Activated CD8-positive, alpha-beta memory T cell treated with anti-CD3 and anti-CD28 coated beads for 24 hours (primary cell): ENCODE measurements at places on chromosomes 3 and 15.

DNA sequence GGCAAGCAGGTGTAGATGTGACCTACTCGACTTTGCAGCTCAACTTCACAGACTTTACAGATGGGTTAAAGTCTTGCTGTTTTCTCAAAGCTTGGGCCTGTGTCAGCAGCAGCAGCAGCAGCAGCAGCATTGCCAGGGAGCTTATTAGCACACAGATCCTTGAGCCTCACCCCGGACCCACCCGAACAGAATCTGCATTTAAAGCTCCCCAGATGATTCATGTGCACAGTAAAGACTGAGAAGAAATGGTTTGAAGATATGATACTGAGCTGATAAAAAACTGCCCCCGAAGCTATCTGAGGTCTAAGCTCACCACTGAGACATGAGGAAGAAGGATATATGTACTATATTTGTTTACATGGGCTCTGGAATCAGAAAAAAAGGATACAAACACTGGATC lies 231.7 kb downstream of the ARPP21 start:
- no peak for DNase-seq

- no peak for DNase-seq
These were observed 404.6 kb downstream of the WDR72 start for GRCh38 chr15:53354874-53355273.

GRCh38 chr3:109136523-109136922 lies at the start of gene C3orf85:
TSS of gene C3orf85 (plus strand) at chr3:109136719. CDS start at chr3:109136848, 129 bp downstream.
- DNase-seq: no peak

GRCh38 chr15:71349336-71349735 lies 234.1 kb downstream of the THSD4 start:
- DNase-seq: no peak

DNA sequence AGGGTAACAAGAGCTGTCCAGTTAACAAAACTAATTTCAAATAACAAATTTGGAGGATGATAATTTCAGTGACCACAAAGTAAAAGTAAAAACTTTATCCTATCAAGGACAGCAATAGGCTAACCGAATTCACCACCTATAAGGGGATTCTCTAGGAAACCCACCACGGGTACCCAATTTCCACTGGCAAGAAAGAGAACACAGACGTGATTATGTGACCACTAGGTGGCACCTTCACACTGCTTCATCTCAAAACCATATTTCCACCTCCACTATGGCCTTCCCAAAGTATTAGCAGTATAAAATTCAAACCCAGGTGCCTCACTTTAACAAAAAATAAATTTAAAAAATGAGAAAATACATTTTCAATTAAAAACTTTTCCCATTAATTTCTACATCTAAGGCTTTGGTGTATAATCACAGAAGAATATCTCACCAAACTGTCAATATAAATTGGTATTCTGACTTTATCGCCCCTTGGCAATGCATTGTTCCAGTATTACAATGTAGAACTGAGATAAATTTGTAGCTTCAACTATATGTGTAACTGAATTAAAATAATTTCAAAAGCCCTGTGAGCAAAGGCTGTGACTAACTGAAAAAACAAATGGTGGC lies 96.5 kb downstream of the FSIP1 start:
- DNase-seq: no peak

DNA sequence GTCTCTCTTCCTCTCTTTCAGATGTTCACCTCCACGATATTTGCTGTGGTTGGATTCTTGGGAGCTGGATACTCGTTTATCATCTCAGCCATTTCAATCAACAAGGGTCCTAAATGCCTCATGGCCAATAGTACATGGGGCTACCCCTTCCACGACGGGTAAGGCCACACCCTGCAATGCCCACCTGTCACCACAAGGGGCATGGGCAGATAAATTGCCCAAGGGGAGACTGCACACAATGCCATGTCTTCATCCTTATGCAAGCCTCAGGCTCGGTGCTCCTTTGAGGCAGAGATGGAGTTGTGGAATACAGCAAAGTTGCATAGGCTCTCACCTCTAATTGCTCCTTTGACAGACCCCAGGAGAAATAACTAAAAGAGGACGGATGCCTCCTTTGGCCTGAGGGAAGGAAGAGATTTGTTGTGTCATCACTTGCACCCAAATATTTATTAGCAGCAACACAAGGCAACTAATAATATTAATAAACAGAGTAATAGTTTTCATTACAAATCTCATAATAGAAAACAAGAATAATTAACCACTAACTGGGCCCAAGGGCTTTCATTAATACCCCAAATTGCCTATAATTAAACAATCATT lies 13.2 kb downstream of the TM4SF4 start:
- peak; percentile 61 for DNase-seq

DNA sequence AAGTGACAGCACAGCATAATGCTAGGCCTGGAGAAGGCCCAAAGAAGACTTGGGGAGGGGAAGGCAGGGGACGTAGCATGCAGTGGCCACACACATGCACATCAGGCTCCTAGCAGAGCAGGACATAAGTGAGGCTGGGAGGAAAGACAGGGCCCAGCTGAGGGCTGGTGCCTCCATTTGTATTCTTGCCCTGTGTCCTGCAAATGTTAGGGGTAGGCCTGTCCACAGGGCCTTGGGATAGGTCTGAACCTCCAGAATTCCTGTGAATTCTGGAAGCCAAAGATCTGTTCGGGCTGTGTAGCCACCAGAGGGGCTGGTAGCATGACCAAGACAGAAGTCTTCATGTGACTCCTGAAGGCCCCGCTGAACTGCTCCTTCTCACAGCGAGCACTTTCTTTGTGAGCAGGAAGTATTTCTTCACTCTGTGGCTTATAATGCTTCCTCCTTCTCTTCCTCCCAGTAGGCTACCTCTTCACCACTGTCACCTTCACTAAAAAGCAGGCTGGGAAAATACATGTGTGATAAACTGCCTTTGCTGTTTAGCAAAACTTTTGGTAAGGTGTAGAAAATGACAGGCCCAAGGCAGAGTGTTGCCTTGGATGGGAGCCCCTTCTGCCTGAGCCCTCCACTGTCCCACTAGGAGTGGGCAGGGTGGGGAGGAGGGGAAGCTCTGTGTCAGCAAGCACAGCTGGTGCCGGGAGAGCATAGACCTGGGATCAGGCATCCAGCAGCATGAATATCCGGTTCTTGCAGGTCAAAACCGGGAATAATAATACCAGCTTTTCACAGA lies 8.4 kb downstream of the CERS3 start:
- DNase-seq: no peak

- no peak for DNase-seq
These were observed 59.4 kb downstream of the CDC25A start for GRCh38 chr3:48128774-48129173.

- no peak for DNase-seq
These were observed at the start of gene LOXL1 for GRCh38 chr15:73926219-73927002. TSS of gene LOXL1 (plus strand) at chr15:73926462. CDS start at chr15:73926784, 322 bp downstream.

DNA sequence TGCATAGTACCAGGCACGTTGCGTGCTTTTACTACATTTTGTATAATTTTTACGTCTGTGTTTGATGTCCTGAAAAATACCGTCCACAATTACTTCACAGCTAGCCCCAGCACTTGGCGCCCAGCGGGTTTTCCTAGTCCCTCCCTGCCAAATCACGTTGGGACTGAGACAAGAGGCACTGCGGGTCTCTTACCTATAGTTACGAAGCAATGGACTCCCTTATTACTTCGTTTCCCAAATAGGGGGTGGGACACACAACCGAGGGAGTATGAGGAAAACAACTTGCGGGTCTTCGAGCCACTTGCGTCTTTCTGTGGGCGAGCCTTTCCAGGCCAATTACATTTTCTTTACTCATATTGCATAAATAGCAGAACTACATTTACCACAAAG lies 620 bp upstream of the CMSS1 start:
- DNase-seq: peak; percentile 70

GRCh38 chr15:49270541-49271421 lies 100.7 kb downstream of the GALK2 start:
- no peak for DNase-seq

DNA sequence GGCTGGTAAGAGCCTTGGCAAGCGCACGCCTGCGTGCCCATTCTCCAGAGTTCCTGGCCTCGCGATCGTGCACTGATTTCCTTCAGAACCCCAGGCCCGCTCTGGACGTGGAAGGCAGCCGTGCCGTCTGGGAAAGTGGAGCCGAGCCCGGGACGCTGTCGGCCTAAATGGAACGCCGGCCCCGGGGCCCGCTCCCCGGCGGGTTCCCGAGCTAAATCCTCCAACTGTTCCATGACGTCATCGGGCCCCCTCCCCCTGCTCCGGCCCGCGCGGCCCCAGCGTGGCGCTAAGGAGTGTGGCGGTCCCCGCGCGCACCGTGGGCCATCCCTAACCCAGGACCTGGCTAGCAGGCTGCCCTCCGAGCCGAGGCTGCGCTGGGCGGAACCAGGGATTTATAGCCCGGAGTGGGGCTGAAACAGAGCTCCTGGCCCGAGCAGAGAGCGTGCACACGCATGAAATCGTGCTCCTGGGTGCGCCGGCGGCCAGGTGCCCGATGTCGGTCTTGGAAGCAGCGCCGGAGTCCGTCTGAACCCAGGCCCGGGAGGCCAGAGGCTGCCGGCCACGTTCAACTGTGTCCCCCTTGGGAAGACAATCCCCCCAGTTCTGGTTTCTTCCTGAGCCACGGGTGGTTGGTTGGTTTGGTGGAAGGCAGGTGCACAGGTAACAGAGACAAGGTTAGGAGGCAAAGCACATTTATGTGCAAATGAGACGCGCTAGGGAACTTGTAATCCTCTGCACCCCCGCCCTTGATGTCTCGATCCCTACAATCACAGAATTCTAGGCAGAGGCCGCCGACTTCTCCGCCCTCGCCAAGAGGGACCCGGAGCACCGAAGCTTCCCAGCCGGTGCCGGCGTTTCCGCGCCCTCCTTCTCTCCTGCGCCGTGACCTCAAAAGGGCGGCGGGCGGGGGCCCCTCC lies 84.9 kb upstream of the ETV5 start:
- no peak for DNase-seq

- DNase-seq: no peak
These were observed 138.8 kb downstream of the RBPMS2 start for GRCh38 chr15:64636556-64636955.

- DNase-seq: peak; percentile 88
These were observed 20.4 kb downstream of the FAH start for GRCh38 chr15:80173022-80173759.

- no peak for DNase-seq
These were observed 9.0 kb downstream of the SLC24A1 start for GRCh38 chr15:65630760-65631159.

DNA sequence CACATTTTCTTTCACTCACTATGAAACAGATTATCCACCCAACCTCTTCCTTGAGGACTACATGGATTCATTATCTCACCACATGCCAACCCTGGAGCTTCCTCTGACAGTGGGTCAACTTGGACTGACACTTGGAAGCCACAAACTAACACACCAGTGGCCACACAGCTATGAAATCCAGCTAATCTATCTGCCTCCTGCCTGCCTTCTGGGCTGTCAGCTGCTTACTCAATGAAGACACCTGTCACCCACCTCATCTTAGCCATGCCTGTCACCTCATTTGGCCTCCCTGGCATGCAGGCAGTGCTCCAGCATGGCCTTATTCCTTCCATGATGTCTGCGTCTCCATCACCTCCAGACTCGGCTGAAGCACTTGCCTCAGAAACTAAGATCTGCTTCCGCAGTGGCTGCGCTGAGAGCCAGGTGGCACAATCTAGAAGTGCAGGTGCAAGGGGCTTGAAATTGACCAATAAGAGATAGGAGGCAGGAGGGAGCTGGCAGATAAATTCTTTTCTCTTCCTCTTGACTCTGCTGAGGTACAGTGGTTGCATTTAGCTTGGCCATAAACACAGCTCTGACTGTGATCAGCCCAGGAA lies 105.2 kb upstream of the RNF7 start:
- no peak for DNase-seq

- DNase-seq: no peak
These were observed 241.1 kb downstream of the ZNF385D start for GRCh38 chr3:21509731-21510470.

- peak; percentile 81 for DNase-seq
These were observed 2.5 kb downstream of the XIRP1 start for GRCh38 chr3:39189959-39190269.

GRCh38 chr3:185724761-185725160 lies 100.1 kb downstream of the IGF2BP2 start:
- no peak for DNase-seq

DNA sequence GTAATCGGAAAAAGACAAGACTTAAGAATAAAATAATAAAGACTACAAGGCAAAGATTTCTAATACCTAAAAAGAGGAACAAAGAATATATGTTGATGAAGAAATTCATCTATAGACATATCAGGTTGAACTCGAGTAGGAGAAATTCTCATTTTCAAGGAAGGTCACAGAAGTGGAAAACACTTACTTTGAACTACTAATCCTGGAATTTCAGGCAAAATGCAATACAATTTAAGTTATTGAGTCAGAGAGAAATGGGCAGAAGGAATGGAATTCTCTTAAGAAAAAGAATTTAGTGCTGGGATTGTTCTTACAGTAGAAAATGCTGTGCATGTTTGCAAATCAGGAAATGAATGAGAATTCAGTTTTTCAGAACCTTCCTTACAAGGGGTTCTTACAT lies 135.9 kb upstream of the TGFBR2 start:
- DNase-seq: no peak

- no peak for DNase-seq
These were observed 29.0 kb upstream of the ATP10A start for GRCh38 chr15:25892126-25892525.

- no peak for DNase-seq
These were observed 7.6 kb downstream of the RGMA start for GRCh38 chr15:93081399-93081798.

GRCh38 chr3:17432236-17432635 lies 310.2 kb downstream of the TBC1D5 start:
- DNase-seq: no peak

DNA sequence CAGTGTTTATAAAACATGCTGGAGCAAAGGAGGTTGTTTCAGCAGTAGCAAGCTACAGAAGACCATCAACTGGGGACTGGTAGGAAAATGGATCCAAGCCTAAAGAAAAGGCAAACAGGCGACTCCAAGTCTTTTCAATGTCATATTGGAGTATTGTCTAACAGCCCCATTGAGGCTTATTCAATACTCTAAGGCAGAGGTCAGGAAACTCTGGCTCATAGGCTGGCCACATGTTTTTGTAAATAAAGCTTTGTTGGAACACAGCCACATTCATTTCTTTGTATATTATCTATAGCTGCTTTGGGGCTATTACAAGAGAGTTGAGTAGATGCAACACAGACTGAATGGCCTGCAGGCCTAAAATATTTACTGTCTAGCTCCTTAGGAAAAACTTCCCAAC lies 77.5 kb downstream of the RPL22L1 start:
- no peak for DNase-seq

GRCh38 chr3:195257454-195258448 lies 13.2 kb downstream of the XXYLT1 start:
- DNase-seq: peak; percentile 56

- DNase-seq: no peak
These were observed 30.7 kb upstream of the TNIK start for GRCh38 chr3:171490901-171491300.

- no peak for DNase-seq
These were observed 163.8 kb upstream of the CDIN1 start for GRCh38 chr15:36415643-36416042.
